DMS79 treated with DMSO at 0.1 percent for 48 hours (cell line): ENCODE measurements at places on chromosomes 11 and 22.

DNA sequence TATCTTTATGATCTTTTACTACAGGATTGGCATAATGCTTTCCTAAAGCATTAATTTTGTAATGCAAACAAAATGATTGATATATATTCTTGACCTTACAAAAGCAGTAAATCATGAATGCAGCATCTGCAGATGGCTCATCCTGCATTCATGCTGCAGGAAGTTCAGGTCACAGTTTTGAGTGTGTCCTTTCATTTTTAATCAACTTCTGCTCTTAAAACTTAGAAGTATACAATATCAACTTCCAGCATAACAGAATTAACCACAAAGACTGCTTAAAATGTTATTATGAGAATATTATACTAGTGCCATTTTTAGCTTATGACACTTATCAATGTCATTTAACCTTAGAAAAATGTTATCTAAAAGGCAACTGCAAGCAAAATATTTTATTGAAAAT is 54.0 kb downstream of the SLC36A4 start:
- no peak for DNase-seq

DNA sequence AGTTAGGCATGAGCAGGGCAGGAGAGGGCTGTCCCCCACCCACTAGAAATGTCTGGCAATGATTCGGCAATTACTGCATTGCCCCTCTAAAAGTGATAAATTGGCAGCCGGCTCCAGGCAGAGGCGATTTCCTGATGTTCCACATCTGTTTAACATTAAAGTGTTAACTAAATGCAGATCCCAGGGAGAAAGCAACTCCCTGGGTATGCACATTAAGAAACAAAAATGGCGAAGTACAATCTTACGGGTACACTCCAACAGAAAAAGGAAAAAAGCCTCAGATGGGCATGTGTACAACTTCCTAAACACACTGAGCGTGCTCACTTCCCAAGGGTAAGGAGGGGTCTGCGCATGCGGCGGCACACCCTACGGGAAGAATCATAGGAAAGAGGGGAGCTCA is 314.4 kb downstream of the CASP12 start:
- DNase-seq = no peak

GRCh38 chr11:75547617-75548058 is 14.4 kb upstream of the SERPINH1 start:
- DNase-seq = peak; percentile 69

GRCh38 chr22:40541300-40541699 is 95.2 kb downstream of the MRTFA start:
- peak; percentile 7 for DNase-seq

DNA sequence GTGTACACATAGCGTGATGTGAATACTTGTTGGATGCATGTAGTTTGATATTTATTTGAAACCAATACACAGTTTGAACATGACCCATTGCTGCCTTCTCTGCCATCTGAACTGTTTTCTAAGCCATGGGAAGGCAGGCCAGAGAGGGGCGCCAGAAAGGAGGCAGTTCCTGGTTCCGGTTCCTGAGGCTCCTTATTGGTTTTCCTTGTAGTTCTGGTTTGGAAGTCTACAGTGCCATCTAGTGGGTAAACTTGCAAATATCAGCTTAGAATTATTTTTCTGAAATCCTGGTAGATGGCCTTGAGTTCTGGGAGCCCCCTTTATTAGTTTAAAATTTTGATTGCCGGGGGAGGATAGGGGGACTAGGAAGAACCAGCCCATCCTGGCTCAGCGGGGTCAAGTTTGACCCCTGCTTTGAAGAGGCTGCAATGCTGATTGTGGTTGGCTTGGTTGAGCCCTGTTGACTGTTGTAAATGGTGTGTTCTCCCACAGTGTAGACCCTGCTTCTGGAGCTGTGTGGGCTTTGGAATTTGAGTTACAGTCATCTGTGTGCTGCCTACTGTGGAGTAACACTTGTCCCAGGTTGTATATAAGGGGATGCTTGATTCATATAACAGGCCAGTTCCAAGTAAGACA is 48.4 kb downstream of the GRAMD1B start:
- peak; percentile 94 for DNase-seq
